Effector CD4-positive, alpha-beta T cell (primary cell): ENCODE measurements at places on chromosomes 16 and 17.

DNA sequence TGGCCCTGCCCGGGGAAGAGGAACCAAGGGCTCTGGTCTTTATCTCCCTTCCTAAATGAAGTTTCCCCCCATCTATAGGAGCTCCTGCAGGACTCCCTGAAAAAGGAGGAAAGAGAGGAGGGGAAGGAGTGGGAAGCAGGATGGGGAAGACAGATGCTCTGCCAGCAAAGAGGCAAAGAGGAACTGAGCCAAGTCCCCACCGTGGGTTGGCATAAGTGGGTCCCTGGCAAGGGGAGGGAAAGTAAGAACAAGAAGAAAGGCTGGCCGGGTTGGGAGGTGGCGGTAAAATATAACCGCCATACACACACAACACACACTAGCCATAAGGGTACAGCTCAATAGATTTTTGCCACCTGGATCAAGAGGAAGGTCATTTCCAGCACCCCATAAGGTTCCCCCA lies 6.1 kb upstream of the EIF1 start:
- DNase-seq: no peak

GRCh38 chr16:88882358-88883030 lies 16.0 kb upstream of the PABPN1L start:
- no peak for DNase-seq

GRCh38 chr16:55592306-55592705 lies 25.8 kb downstream of the CAPNS2 start:
- DNase-seq: no peak

DNA sequence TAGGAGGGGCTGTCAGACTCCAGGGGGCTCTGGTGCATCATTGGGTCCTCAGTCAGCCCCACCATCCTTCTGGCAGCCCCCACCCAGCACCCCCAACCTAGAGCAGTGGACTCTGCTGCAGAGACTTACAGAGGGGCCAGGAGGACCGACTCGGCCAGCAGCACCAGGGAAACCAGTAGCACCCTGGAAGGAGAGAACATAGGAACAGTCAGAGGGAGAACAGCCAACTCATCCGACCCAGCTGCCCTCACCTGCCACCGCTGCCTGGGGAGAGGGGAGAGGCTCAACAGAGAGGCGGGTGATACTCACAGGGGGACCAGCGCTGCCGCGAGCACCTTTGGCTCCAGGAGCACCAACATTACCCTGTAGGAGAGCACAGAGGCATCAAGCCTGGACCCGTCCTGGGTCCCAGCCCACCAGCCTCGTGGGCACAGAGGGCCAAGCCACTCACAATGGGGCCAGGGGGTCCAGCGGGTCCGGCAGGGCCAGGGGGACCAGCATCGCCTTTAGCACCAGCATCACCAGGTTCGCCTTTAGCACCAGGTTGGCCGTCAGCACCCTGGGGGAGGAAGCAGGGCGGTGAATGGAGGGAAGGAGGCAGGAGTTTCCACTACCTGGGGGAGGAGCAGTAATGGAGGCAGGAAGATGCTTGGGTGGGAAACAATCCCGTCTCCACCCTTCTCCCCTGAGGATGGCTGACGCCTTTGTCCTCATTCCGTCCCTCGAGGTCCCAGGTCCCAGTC lies 11.7 kb downstream of the COL1A1 start:
- DNase-seq: no peak

- DNase-seq: no peak
Measured at GRCh38 chr16:53056392-53056881, 1.6 kb downstream of the CHD9 start.

DNA sequence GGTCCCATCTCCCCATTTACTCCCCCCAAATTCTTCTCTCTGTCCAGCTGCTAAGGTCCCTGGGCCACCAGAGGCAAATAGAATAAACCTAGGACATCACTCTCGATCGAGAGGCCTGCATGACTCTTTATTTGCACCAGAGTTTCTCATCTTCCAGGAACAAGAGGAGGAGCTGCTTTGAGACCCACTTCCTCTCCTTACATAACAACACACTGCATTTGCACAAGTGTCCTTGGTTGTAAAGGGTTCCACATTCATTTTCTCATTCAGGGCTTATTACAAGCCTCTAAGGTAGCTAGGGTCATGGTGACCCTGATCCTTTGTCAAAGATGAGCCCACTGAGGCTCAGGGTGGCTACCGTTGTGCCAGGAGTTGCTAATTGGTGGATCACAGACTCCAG lies 38.1 kb upstream of the RHOT1 start:
- no peak for DNase-seq
